Right cardiac atrium (tissue), 5 donors: ENCODE measurements at places on chromosomes 2 and 18.

- no peak for DNase-seq
Observed at GRCh38 chr2:128307595-128307994, 11.1 kb downstream of the HS6ST1 start.

GRCh38 chr2:61995065-61995464, 89.6 kb downstream of the COMMD1 start:
- no peak for DNase-seq

GRCh38 chr2:237149425-237149824, 63.7 kb downstream of the COPS8 start:
- DNase-seq = no peak

- no peak for DNase-seq
Observed at GRCh38 chr18:23283916-23284430, 148.7 kb downstream of the CABLES1 start.

GRCh38 chr18:25351777-25352628, at the start of gene ZNF521:
Gene ZNF521, minus strand, starts transcription at chr18:25352166. Its CDS starts 1,220 bp downstream, at chr18:25350946.
- DNase-seq = peak; percentile 94

- no peak for DNase-seq
Observed at GRCh38 chr2:1739322-1739957, 4.9 kb downstream of the PXDN start.

GRCh38 chr2:101967826-101968513, 23.8 kb upstream of the IL1R2 start:
- no peak for DNase-seq
